ENCODE measurements at places on chromosomes 7 and 10.

- DNase-seq, result no peak
Observed at GRCh38 chr7:42932811-42933591, 825 bp downstream of the MRPL32 start.

GRCh38 chr7:30135301-30136116 lies 723 bp downstream of the MTURN start:
- peak; percentile 77 for DNase-seq

GRCh38 chr7:139734395-139734794 lies 43.4 kb downstream of the HIPK2 start:
- no peak for DNase-seq

- no peak for DNase-seq
Observed at GRCh38 chr10:103598654-103599115, 105.2 kb downstream of the NEURL1 start.

- DNase-seq, result no peak
Observed at GRCh38 chr7:28065308-28065707, 115.3 kb downstream of the JAZF1 start.

DNA sequence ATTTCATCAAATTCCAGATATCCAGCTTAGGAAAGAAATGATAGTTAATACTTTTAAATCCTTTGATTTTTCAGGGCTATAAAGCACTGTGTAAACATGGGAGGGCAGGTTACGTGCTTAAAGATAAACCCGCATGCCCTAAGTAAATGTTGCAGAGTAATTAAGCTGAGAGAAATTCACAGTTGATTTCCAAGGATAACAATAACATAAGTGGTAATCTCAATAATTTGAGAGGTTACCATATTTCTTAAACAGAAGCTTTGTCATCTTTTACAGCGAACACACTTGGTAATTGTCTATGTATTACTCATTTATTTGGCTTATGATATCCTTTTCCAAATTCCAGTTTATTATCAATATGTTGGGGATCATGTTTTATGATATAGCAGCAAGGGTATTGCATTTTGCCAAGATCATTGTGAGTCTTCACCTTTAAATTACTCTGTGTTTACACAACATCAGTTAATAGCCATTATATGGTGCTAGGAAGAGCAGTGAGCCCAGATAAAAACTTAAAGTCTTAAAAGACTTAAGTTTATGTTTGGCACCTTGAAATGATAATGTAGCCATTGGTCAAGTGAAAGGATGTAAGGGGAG lies 15.4 kb downstream of the MGAM start:
- no peak for DNase-seq

- DNase-seq, result no peak
Observed at GRCh38 chr7:29771081-29771816, 35.1 kb upstream of the WIPF3 start.

GRCh38 chr7:157830331-157830730 lies 493.5 kb downstream of the DNAJB6 start:
- no peak for DNase-seq

DNA sequence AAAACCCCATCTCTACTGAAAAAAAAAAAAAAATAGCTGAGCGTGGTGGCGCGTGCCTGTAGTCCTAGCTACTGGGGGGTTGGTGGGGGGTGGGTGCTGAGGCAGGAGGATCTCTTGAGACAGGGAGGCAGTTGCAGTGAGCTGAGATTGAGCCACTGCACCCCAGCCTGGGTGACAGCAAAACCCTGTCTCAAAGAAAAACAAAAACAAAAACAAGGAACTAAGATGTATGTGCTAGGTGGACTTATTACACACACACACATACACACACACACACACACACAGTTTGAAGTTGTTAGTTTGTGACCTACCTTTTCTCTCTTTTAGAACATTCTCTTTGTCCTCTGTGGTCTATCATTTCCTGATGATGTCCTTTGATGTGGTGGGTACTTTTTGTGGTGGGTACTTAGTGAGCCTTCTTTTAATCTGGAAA lies 53.5 kb downstream of the EXOC6 start:
- DNase-seq, result no peak

DNA sequence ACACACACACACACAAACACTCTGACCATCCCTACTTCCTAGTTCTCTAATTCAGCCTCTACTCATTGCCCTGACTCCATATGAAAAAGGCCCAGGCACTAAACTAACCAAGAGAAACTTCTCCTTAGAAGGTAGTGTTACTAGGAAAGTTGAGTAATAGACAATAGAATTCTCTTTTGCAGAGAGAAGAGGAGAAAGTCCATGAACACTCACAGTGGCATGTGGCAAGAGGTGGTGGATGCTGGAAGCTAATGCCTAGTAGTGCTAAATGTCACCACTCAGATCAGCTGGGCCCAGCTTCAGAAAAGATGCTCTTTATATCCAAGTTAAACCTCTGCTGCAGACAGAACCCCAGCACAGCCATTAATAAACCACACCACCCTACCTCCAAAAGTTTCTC lies 58.2 kb downstream of the SORBS1 start:
- no peak for DNase-seq

DNA sequence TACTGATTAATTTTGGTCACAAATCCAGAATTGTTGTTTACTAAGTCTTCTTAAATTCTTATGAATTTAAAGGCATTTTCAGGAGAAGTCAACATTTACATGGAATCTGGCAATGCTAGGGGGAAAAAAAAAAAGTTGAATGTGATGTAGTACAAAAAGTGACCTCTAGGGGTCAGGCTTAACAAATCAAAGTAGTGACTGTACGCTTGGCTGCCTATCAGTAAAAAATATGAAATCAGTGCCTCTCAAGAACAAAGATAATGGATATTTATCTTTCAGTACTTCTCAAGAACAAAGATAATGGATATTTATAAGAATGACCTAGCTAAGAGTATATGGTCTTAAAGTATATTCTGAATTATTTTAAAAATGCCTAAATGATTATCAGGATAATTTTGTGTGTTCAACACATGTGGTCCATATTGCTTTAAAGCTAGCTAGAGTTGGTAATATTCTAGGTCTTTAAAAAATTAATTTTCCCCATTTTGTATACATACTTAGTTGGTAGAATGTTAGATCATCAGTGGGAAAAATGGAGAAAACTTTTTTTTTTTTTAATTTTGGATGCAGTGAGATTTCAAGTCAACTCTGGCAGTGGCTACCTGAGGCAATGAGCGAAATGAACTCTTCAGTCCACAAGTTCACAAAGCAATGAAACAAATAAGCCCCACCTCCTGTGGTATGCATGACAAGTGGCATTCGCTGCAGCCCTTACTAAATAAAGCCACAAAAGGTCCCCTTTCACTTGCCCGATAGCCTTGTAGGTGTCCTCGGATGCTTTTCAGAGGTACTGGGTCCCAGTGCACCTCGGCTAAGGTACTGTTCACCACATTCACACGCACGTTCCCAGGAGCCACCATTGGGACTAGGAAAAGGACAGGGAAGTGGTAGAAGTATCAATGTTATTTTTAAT lies 51.2 kb upstream of the LAMB4 start:
- no peak for DNase-seq

DNA sequence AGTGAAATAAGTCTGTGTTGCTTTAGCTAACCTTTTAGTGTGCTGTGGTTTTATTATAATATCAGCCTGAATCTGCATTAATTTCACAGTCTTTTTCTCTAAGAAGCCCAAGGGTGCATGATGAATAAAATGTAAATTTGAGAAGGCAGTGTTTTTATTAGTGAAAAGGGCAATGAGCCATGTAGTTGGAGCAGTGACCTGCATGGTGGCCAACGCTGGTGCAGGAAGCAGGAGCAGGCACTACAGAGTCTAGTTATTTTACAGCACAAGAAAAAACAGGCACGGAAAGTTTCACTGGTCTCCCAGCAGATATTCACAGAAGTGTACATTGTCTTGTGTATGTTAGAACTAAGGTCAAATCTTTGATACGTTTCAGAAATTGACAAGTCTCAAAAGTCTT lies 247.8 kb downstream of the CELF2 start:
- DNase-seq, result no peak

DNA sequence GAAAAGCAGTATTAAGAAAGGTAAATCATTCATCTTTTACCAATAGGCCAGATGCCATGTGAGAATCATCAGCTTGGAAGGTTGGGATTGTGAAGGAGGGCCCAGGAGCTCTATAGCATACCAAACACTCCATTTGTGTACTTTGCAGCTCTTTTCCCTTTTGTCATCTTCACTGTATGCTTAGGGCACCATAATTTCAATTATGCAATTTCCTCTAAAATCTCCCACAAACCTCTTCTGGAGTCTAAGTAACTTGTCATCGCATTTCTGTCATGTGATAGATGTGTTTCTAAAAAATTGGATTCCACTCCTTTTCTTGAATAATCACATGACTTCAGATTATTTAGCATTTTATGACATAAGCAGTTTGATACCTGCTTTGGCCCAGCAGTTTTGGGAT lies 17.9 kb downstream of the RPP30 start:
- DNase-seq, result no peak

DNA sequence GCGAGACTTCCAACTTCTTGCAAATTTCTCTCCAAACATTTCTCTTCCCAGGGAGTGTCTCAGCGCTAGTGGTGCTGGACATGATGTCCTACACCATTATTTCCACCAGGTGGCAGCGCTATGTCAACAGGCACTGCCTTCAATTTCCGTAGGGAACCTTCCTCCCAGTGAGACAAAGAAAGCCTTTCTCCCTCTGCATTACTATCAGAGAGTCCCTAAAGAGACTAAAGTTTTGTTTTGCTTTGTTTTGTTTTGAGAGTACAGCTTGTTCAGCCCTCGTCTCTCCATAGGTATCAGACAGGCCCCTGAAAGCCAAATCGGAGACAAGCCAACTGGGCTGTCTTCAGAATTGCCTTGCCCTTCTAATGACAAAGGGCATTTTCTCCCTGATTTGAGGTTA lies 44.2 kb upstream of the GGCT start:
- no peak for DNase-seq
